ENCODE measurements at places on chromosomes 12 and 14.

- DNase-seq: no peak
Observed at GRCh38 chr12:27981874-27982273, 9.3 kb upstream of the PTHLH start.

- peak; percentile 24 for DNase-seq
Observed at GRCh38 chr12:11171969-11172675, 1.1 kb downstream of the SMIM10L1 start.

DNA sequence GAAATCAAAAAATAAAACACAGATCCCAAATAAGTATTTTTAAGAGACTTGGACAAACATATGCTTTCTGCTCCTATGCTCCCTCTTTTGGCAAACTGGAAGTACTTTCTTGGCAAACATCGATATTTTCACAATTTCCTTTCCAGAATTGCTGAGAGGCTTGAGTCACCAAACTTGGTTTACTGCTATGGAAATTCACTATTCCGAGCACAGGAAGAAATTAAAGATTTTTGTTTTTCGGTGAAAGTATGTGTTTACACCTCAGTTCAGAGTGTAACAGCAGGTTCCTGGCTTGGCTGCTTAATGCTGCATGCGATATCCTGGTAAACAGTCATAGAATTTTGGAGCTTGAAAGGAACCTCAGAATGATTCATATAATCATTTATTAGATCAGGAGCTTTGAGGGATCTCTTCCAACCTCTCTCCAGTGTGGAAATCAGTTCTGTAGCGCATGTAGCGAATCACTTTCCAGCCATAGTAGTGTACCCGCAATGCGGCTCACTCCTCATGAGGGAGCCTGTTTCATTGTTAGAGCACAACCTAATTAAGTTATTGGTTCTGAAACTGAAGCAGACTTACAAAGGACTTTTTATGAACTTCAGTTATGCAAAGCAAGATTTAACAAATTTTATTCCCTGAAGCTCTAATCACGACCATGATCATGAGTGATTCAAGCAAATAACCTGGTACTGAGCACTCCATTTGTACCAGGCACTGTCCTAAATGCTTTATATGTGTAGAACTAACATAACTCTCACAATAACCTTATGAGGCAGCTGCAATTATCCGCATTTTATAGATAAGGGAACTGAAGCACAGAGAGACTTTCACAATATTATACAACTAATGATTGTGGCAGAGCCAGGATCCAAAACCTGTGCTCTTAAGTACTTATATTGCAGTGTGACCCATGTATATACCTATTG lies 56.4 kb upstream of the ATP2A2 start:
- DNase-seq: no peak

DNA sequence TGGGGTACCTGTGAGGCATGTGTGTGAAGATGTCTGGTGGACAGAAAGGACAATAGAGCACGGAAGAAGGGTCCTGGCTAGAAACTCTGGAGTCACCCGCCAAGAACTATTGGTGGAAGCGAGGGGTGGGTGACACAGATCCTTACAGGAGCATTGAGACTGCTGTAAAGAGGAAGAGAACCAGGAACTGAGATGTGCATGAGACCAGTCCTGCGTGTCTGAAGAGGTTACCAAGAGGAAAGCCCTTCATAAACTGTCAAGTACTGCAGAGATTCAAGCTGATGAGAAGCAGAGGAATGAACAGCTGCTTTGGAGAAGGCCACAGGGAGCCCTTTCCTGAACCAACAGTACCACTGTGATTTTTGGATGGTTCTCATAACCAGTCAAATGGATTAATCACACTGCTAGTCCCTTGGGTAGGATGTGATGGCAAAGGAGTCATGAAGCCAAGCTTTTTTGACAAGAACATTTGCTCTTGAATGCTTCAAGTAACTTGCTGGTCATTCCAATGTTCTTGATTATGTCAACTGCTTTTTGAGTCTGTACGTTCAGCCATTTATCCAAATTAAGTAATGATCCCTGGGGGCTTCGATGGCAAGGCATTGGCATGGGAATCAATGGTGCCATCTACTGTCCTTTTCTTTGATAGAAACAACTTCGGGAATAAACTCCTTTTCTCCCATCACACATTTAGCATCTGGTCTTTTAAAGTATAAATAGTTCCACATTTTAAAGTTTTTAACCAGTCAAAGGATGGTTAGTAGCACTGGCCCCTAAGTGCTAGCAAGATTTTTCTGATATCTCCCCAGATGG lies 42.9 kb downstream of the GPR135 start:
- peak; percentile 10 for DNase-seq

- no peak for DNase-seq
Observed at GRCh38 chr14:67710209-67710608, 8.5 kb downstream of the RDH12 start.

GRCh38 chr14:69153873-69154270 lies 953 bp upstream of the DCAF5 start:
- no peak for DNase-seq

DNA sequence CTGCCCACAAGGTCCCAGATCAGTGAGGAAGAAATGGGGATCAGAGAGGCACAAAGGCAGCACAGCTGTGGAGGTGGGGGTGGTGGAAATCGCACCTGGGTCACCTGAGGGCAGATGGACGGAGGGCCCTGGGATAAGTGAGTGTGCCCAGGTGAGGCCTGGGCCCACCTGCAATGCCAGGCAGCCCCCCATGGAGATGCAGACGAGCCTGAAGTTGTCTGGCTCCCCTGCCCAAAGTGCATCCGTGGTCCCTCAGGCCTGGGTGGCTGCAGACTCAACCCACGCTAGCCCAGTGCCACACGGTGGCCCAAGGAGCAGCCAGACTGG lies 84.9 kb downstream of the NCOR2 start:
- DNase-seq: no peak

DNA sequence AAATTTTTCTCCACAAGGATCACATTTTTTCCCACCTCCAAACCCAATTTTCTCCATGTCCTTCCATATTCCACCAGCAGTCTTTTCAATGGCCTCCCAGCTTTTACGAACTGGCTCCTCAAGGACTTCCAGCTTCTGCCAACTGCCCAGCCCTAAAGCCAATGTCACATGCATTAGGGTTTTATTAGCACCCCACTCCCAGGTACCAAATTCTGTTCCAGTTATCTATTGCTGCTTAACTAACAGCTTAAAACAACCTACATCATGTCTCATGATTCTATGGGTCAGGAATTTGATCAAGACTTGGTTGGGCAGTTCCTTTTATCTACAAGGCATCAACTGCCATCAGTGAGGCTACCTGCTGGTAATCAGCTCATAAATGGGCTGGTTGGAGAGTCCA lies 151.3 kb downstream of the SPTSSA start:
- DNase-seq: no peak

DNA sequence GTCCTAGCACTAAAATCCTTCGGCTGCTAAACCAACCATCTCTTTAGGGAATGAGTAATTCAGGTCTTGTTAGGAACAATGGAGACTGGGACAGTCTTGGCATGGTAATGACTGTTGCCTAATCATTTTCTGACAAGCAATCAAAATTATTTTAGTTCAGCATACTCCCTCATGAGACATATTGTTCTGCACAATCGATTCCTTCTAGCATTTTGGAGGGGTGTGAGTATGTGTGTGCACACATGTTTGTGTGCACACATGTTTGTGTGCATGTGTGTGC lies 2.1 kb upstream of the KRT1 start:
- DNase-seq: no peak

DNA sequence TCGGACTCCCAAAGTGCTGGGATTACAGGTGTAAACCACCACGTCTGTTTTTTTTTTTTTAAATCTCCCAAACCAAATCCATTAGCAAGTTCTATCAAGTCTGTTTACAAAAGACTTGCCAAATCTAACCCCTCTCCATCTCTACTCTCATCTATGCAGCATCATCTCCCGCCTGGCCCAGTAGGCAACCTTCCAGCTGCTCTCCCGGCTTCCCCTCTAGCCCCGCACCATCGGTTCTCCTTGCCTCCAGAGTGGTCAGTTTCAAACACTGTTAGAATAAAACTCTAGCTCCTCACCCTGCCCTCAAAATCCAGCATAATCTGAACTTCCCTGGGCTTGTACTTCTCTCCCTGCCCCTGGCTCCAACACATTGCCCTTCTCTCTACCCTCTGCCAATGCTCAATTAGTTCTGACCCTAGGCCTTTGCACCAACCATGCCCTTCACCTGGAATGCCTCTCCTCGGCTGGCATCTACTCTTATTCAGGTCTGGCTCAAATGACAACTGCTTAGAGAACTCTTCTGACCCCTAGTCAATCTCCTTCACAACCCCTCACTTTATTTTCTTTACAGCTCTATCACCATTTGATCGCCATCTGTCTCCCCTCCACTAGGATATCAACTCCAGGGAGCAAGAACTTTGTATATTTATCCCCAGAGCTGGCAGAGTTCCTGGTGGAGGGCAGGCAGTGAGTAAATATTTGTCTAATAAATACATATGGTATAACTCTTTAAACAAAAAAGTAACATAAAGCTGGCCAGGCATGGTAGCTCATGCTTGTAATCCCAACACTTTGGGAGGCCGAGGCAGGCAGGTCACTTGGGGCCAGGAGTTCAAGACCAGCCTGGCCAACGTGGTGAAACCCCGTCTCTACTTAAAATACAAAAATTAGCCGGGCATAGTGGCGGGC lies 4.9 kb downstream of the WSB2 start:
- DNase-seq: no peak

GRCh38 chr12:98149270-98149669 lies 366.1 kb upstream of the TMPO start:
- no peak for DNase-seq

DNA sequence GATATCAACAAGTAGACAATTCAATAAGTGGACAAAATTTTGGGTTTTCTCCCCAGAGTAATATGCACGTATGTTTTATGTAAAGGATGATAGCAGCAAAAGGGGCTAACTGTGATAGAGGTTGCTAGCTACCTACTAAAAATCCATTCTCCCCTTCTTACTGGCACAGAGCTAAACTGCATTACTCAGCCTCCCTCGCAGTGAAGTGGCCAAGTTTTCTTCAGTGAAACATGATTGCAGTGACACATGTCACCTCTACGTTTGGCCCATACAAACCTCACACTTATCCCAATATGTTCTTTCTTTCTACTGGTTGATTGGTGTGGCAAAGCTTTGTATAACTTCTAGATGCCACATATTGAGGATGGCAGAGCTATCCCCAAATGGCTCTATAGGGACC lies 34.3 kb downstream of the GPR65 start:
- no peak for DNase-seq

DNA sequence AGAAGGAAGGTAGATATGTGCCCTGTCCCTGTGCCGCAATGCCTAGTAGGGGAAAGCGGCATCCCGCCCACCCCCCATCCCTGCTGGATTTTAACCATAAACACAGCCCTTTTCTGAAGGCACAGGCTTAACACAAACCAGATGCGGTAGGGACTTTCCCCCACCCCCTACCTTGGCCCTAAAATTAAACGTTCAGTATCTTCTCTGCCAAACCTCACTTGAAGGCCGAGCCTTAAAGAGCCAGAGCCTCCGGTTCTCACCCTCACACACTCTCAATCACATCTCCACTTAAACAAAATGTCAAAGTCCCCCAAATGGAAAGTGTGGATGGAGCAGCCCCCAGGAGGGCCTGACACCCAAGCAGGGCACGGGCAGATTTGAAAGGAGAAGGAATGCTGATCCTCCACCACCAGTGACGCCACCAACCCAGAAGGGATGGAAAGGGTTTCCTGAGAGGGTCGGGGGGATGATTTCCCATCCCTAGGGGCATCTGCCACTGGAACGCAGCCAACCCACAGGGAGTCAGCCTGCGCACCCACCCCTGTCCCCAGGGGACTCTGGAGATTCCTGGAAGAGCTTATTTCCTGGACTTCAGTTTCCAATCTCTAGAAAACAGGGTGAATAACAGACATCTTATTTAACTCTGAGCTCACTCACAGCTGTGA lies 26.4 kb downstream of the ACTN1 start:
- DNase-seq: no peak

DNA sequence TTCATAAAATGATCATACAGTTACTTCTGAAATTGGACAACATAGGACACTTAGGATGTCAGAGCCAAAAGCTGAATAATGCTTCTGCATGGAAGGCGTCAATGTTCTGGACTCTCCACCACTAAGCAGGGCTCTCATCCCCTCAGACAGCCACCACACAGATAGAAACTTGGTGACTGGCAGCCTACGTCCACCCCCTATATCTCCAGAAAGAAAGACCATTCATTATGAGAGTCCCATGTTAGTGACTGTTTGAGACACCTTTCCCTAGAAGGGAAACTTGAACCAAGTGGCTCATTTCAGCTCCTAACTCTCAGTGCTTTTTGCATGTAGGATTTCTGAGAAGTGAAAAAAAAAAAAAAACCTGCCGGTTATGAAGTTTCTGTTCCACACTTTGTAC lies 251.0 kb upstream of the FKBP4 start:
- no peak for DNase-seq

DNA sequence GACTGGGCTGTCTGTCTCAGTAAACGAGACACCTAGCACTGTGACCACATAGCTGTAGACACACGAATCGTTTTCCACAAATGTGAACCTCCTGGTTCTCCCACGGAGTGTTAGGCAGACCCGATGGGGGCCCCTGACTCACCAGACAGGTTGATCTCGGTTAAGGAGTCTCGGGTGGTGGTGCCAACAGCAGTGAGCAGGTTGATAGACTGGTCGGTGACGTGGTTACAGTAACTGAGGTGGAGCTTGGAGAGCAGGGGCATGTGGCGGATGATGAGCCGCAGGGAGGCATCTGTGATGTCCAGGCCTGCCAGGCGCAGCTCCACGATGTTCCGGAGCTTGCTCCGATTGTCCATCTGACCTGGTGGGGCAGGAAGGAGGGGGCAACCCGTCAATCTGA lies 39.8 kb downstream of the RNF34 start:
- no peak for DNase-seq

DNA sequence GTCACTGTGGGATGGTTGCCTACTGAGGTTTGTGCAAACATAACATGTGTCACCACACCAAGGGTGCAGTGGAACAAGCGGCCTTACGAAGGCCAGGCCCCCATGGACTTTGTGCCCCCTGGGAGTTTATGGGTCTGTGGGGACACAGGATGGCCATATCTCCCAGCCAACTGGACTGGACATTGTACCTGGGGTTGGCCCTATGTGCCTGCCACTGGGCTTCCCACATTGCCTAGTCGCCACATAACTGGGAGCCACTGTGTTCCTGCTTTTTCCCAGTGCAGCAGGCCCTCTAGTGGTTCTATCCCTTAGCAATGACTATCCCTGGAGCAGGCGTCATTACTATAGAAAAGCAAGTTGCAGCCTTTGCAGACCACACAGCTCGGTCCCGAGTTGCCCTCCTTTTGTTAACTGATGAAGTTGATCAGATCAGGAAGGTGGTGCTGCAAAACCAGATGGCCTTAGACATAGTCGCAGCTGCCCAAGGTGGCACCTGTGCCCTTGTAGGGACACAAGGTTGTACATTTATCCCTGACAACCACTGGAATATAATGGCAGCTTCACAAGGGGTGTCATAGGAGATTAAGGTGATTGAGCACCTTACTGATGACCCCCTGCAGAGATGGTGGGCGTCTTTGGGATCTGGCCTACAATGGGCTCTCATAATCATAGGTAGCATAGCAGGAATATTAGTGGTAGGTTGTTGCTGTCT lies 15.2 kb upstream of the RNASE12 start:
- no peak for DNase-seq

- DNase-seq: peak; percentile 66
Observed at GRCh38 chr14:25132732-25133422, 82.9 kb upstream of the STXBP6 start.

- DNase-seq: no peak
Observed at GRCh38 chr14:69473260-69473659, 11.3 kb upstream of the PLEKHD1 start.

- DNase-seq: peak; percentile 83
Observed at GRCh38 chr14:61720294-61720661, 25.0 kb downstream of the HIF1A start.

GRCh38 chr12:29081101-29081500 lies 68.0 kb upstream of the FAR2 start:
- no peak for DNase-seq

- DNase-seq: peak; percentile 48
Observed at GRCh38 chr12:132561427-132562156, 48.8 kb downstream of the LRCOL1 start.

All from hematopoietic multipotent progenitor cell (in vitro differentiated cells).